ENCODE measurements at places on chromosomes 7 and 10.
A peak's percentile ranks its signal among the peaks of the same experiment; 100 is the strongest.

DNA sequence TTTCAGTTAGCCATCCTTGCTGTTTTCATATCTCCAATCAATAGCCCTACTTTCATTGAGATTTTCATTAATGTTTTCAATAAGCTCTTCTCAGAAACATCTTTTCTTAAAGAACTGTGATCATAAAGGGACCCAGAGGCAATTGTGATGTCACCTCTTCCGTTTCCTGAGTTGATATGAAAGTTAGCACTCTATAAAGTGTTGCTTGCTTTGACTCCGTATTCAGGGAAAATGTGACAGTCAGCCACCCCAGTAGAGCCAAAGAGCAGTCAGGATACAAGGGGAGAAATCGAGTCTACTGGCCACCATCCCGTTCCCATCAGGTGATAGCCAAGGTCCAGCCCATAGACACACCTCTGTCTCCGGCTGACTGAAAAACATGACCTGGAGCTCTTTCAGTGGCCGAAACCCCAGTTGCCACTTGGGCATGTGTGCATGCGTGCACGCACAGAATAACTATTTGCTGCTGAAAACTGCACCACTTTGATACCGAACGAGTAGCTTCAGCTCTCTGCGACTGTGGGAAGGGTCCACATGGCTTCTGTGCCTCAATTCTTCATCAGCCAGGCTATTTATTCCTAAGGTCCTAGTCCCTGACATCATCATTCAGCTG lies 291.4 kb downstream of the USP6NL start:
- peak; percentile 55 for ATAC-seq

DNA sequence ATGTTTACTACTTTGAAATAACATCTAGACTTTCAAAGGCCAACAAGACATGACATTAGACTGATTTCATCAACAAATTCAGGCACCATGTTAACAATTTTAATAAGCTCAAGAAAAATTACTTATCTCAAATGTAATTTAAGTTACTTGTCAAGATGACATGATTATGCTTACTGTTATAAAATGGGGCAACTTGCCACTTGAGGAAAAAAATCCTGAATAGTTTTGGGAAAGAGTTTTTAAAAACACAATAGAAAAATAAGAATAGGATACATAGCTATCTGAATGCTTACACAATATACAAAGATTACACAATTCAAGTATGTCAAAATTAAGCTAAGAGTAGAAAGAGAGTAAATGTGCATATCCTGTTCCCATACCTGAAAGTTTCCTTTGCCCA lies 85.4 kb downstream of the RNF32 start:
- ATAC-seq: no peak

GRCh38 chr7:9657257-9657656 lies 1223.8 kb downstream of the NXPH1 start:
- ATAC-seq: no peak

DNA sequence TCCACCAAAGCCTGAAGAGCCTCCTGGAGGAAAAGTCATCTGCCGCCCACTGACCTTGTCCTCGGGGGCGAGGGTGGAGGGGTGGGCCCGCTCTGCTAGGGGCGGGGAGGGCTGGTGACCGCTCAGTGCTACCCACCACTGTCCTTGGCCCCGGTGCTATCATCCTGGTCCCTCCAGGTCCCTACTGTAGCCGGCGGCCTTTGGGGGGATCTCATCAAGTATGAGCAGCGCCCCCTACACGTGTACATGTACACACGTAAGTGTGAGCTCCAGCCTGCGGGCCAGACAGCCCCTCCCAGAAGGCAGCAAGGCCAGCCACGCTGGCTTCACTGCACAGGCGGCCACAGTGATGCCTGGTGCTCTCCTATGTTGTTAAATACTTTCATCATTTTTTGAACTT lies 19.6 kb downstream of the TTYH3 start:
- no peak for ATAC-seq

GRCh38 chr10:130466271-130466997 lies 330.2 kb downstream of the GLRX3 start:
- no peak for ATAC-seq

DNA sequence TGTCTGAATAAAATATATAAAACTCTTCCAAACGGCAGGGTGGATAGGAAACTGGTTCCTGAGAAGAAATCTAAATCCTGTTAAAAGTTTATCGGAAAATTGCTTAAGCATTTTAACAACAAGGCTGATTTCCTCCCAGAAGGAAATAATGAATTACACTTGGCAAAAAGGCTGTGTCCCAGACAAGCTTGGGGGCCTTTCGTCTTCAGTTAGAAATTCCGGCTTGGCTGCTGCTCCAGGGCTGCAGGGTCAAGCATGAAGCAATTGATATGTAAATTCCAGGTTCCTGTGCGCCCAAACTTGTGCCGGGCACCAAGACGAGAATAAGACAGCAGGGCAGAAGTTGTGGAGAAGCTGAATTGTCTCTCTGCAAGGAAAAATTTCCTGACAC lies 38.0 kb upstream of the LBX1 start:
- no peak for ATAC-seq

DNA sequence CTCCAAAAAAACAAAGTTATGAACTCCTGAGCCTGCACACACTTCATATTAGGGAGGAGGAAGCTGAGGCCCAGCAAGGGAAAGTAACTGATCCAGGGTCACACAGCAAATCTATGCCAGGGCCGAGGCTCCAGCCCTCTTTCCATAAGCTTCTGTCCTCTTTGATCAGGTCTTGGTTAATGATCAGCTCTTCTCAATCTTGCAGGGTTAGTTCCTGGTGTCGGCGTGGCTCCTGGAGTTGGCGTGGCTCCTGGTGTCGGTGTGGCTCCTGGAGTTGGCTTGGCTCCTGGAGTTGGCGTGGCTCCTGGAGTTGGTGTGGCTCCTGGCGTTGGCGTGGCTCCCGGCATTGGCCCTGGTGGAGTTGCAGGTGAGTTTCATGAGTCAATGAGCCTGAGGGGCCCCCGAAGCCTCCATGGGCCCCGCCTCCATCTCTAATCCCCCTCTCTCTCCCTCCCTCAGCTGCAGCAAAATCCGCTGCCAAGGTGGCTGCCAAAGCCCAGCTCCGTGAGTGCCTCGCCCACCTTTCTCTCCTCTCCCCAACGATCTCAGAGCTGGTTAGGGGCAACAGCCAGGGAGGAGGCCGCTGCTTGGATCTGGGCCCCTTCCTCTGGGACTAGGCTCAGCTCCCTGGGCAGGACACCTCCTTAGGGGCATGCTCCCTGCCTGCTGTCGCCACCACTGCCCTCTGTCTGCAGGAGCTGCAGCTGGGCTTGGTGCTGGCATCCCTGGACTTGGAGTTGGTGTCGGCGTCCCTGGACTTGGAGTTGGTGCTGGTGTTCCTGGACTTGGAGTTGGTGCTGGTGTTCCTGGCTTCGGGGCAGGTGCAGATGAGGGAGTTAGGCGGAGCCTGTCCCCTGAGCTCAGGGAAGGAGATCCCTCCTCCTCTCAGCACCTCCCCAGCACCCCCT lies 23.7 kb upstream of the LIMK1 start:
- ATAC-seq: no peak

- no peak for ATAC-seq
Measured at GRCh38 chr7:107388604-107389003, 81.3 kb upstream of the GPR22 start.

DNA sequence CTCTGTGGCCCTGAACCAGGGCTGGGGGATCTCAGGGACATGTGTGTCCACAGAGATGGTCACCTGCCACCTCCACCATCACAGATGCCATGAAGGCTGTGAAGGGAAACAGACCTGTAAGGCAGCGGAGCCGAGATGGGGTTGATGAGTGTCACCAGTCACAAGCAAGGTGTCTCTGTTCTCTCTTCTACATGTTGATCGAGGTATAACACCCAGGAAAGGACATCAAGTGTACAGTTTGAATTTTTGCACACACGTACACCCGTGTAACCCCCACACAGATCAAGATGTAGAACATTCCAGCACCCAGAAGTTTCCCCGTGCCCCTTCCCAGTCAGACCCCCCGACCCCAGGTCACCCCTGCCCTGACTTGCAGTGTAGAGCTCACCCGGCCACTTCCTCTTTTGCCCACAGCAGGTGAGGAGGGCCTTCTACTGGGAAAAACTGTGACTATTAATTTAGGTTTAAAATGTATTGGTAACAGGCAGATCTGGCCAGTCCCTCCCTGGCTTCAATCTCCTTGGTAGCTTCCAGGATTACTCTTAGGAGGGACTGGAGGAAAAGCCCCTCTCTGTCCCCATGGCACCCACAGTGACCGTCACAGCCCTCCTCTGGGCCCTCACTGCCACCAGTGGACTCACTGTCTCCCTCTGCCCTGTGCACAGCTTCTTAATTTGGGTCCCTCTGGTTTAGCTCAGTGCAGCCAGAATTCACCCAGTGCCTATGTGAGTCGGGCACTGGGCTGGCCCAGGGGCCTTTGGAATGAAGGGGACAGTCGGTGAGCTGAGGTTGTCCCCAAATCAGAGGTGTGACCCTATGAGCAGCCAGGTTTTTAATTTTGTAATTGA lies 108.2 kb downstream of the LHPP start:
- no peak for ATAC-seq

DNA sequence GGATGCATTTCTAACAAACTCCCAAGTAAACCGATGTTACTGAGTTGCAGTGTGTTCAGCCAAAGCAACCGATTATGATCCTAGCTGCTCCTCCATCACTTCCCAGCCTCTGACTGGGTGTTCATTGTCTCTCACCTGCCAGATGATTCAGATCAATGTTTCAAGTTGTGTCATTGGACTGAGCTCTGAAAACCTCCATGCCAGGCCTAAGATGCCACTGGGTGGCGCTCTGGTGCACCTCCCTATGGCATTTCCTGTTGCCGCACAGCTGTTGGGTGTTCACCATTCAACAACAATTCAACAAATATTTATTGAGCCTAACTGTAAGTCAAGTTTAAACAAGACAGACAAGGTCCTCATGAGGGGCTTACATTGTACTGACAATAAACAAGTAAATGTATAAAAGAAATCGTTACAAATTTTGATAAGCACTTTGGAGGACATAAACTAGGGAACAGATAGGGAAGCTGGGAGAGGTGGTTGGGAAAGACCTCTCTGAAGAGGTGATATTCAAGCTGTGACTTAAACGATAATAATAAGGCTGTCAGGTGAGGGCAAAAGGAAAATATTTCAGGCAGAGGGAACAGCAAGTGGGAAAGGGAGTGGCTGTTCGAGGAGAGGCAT lies 22.8 kb downstream of the RGR start:
- peak; percentile 81 for ATAC-seq

- ATAC-seq: no peak
Measured at GRCh38 chr10:116418389-116418788, 9.3 kb upstream of the PNLIPRP3 start.

- ATAC-seq: peak; percentile 17
Measured at GRCh38 chr10:63267414-63268148, 134.5 kb downstream of the NRBF2 start.

DNA sequence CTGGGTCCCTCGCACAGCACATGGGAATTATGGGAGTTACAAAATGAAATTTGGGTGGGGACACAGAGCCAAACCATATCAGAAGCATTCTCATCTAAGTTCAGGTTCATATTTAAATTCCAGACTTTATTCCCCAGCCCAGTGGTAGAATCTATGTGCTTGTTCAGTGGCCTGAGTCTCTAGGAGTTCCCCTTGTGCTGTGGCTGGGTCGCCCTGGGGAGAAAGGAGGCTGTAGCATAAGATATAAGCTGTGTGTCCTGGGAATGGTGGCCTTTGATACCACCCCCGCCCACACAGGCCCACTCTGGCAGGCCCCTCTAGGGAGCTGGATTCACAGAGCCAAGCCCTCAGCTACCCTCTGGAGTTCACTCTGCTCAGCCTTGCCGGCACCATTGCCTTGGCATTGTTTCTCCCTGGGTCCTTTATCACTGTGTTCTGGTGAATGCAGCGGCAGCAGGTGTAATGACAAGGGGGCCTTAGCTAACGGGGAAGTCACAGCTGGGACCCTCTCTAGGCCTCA lies 64.2 kb downstream of the MINDY4 start:
- no peak for ATAC-seq

GRCh38 chr10:69359594-69359993 lies 57.1 kb downstream of the TACR2 start:
- no peak for ATAC-seq

- no peak for ATAC-seq
Measured at GRCh38 chr10:133161486-133162109, 1.6 kb downstream of the KNDC1 start.

- ATAC-seq: no peak
Measured at GRCh38 chr10:65275296-65275695, 1650.5 kb upstream of the LRRTM3 start.

GRCh38 chr7:139950881-139951525 lies 111.7 kb downstream of the PARP12 start:
- no peak for ATAC-seq

DNA sequence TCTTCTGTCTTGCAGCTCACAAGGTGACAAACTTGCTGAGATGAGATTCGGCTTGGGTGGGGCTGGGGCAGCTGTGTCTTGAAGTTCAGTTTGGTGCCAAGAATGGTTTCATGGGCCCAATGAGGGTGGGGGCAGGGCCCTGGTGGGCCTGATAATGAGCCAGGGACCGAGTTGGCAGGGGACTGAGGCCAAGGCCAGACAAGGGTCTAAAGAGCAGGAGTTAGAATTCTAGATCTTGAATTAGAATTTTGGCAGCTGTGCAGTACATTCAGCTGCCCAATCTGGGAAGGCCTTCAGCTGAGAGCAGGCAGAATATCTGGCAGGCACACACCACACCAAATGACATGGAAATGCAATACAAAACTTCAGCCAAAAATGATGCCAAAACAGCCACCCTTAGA lies 1.5 kb upstream of the JAZF1 start:
- ATAC-seq: no peak

DNA sequence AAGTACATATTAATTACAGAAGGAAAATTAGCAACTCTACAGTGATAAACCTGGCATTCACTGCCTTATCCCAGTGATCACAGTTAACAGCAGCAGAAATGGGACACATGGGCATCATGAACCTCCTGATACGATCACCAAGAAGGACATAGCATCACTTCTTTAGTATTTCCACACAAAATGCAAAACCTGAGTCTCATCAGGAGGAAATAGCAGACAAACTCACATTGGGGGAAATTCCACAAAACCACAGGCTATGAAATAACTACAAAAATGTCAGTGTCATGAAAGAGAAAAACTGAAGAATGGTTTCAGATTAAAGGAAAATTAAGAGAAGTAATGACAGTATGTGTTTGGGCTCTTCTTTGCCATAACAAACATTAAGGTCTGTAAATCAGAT lies 12.0 kb upstream of the PURB start:
- ATAC-seq: no peak

- no peak for ATAC-seq
Measured at GRCh38 chr7:99061001-99061776, 82.7 kb downstream of the SMURF1 start.

DNA sequence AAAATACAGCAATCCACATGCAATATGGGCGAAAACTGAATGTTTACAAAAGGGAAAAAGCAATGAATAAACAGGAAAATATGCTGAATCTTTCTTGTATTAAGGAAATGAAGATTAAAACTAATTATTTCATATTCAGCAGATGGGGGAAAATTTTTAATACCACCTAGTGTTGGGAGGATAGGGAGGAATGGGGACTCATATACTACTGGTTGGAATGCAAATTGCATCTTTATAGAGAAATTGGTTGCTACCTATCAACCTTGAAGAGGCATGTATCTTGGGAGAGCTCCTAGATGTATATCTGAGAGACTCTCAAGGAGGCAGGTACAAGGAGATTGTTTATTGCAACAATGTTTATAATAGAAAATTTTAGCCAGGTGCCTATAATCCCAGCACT lies 101.4 kb downstream of the CREM start:
- no peak for ATAC-seq
